Uterine smooth muscle cell (primary cell): ENCODE measurements at places on chromosomes 2 and 18. TPM values are rescaled to one million over a fixed set of nuclear protein-coding genes. Genes with fewer than 3 reads are reported as not detected.

Gene ST8SIA5
- total RNA-seq: under 0.01 and 0.12 TPM in 2 replicates

Gene THSD7B
- total RNA-seq: under 0.01 TPM in 1 of 2 replicates, not detected in the other

Gene SPATA3
- not detected in 2 replicates for total RNA-seq

Gene PDCD1
- total RNA-seq: not detected in 2 replicates

Gene FOXI3
- total RNA-seq: not detected in 2 replicates

Gene CRACDL
- total RNA-seq: under 0.01 TPM in 1 of 2 replicates, not detected in the other

Gene TCF4
- 68.4 and 89.6 TPM in 2 replicates for total RNA-seq

Gene NCKAP5
- 0.55 and 1.6 TPM in 2 replicates for total RNA-seq

Gene TMEFF2
- total RNA-seq: 0.22 TPM in 1 of 2 replicates, not detected in the other

Gene RSAD2
- 1.00 and 1.5 TPM in 2 replicates for total RNA-seq

Gene DLGAP1
- 0.12 and 0.33 TPM in 2 replicates for total RNA-seq

Gene TNS1
- 64.6 and 97.8 TPM in 2 replicates for total RNA-seq

Gene IFIH1
- total RNA-seq: 5.6 and 5.7 TPM in 2 replicates

Gene ABCG5
- not detected in 2 replicates for total RNA-seq

Gene EFEMP1
- 10.8 and 35.9 TPM in 2 replicates for total RNA-seq

Gene UGT1A5
- total RNA-seq: not detected in 2 replicates

Gene WNT10A
- total RNA-seq: not detected in 2 replicates
